Activated T-cell treated with anti-CD3 and anti-CD28 coated beads, Interleukin-2, amount 50 U/mL, for 1 hour (primary cell): ENCODE measurements at places on chromosomes 1 and 21.
A peak's percentile ranks its signal among the peaks of the same experiment; 100 is the strongest.

GRCh38 chr21:28018741-28019669 is 973.7 kb downstream of the LTN1 start:
- no peak for DNase-seq

DNA sequence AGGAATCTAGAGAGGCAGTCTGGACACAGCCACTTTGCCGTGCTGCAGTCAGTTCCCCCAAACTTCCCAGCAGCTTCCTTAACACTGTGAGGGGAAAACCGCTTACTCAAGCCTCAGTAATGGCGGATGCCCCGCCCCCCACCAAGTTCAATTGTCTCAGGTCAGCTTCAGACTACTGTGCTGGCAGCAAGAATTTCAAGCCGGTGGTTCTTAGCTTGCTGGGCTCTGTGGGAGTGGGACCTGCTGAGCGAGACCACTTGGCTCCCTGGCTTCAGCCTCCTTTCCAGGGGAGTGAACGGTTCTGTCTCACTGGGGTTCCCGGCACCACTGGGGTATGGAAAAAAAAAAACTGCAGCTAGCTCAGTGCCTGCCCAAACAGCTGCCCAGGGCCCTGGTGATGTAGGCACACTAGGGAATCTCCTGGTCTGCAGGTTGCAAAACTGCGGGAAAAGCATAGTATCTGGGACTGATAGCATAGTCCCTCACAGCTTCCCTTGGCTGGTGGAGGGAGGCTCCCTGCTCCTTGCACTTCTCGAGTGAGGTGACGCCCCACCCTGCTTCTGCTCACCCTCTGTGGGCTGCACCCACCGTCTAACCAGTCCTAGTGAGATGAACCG is 23.7 kb upstream of the HFM1 start:
- no peak for DNase-seq

DNA sequence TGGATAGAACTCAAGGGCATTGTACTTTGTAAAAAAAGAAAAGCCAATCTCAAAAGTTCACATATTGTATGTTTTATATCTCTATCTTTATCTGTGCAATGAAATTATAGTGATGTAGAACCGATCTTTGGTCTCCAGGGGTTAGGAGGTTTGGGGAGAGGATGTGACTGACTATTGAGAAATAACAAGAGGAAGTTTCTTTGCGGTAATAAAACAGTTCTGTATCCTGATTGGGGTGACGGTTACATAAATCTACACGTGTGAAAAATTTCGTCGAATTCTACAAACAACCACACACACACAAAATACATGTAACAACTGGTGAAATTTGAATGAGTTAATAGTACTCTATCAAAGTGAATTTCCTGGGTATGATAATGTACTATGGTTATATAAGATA is 10.6 kb upstream of the OR2T33 start:
- DNase-seq, result no peak

DNA sequence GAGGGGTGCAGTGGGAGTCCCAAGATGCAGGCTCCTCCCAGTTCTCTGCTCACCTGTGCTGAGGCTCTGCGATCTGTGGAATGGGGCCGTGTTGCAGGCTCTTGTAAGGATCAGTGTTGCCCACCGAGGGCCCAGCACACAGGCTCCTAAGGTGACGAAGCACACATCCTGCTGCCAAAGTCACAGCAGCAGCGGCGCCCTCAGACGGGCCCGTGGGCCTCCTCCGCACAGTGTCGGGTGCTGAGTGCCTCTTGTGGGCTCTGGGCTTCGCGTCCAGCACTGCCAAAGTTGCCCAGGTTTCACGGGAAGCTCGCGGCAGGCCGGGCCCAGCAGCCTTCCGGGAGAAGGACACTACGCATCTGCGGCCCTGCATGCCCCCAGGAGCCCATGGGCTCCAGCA is 72.1 kb upstream of the ABCG1 start:
- peak; percentile 14 for DNase-seq

- DNase-seq, result no peak
Observed at GRCh38 chr1:36115200-36115669, 9.8 kb downstream of the COL8A2 start.
